LNCaP clone FGC (cell line): ENCODE measurements at places on chromosomes 12 and 14.

GRCh38 chr12:70543444-70543843 lies 93.8 kb downstream of the PTPRB start:
- DNase-seq: no peak

GRCh38 chr12:3803865-3804472 lies 51.1 kb upstream of the CRACR2A start:
- peak; percentile 53 for DNase-seq

DNA sequence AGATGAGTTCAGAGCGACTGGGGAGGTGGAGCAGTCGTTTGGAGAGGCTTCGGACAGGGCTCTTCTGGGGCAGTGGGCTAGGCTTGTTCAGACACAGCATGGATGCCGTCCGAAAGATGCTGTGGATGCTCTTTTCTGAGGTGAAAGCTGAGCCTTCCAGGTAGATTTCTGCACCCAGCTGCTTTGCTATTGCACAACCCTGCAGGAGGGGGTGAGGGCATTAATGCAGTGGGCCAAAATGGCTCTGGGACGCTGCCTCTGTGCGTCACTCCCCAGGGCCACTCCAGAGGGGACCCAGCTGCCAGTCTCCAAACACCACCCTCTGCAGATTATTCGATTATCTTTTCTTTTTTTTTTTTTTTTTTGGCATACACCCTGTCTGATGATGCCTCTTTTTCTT lies 6.1 kb upstream of the DDX23 start:
- DNase-seq: no peak

DNA sequence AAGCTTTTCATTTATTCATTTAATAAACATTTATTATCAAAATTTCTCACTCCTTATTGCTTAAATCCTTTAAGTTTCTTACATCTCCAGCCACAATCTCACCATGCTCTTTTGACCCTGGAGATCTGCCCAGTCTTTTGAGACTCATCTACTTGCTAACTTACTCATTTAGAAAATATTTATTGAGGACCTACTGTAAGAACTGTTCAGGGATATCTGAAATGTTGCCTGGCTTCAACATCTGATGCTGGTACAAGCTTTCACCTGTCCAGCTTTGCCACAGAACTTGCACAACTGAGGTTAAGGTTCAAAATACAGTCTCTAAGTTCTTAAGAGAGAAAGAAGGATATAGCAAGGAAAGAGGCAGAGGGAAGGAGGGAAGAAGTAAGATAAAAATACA lies 17.5 kb upstream of the GXYLT1 start:
- no peak for DNase-seq

DNA sequence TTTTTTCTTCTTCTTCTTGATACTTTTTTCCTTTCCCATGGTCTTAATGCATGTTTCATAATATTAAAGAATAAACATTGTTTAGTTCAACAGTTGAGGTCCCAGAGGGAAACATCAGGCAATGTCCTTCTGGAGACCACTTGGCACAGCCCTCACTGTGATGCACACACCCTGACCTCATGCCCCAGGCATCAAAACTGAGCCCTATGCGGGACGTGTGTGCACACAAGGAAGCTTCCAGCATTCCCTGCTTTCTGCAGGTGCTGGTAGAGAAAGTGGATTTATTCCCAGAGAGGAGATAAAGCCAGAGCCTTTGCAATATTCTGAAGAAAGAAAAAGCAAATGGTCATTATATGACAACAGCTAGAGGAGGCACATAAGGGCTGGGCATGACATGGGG lies 16.0 kb upstream of the CMKLR1 start:
- DNase-seq: no peak

- DNase-seq: no peak
Measured at GRCh38 chr12:121013715-121014114, 2.6 kb downstream of the C12orf43 start.

DNA sequence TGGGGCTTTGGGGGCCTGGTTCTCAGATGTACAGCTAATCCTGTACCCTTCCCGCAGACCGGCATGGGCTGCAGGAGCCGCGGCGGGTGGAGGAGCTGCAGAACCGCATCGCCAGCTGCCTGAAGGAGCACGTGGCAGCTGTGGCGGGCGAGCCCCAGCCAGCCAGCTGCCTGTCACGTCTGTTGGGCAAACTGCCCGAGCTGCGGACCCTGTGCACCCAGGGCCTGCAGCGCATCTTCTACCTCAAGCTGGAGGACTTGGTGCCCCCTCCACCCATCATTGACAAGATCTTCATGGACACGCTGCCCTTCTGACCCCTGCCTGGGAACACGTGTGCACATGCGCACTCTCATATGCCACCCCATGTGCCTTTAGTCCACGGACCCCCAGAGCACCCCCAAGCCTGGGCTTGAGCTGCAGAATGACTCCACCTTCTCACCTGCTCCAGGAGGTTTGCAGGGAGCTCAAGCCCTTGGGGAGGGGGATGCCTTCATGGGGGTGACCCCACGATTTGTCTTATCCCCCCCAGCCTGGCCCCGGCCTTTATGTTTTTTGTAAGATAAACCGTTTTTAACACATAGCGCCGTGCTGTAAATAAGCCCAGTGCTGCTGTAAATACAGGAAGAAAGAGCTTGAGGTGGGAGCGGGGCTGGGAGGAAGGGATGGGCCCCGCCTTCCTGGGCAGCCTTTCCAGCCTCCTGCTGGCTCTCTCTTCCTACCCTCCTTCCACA lies 7.6 kb downstream of the NR4A1 start:
- DNase-seq: no peak

DNA sequence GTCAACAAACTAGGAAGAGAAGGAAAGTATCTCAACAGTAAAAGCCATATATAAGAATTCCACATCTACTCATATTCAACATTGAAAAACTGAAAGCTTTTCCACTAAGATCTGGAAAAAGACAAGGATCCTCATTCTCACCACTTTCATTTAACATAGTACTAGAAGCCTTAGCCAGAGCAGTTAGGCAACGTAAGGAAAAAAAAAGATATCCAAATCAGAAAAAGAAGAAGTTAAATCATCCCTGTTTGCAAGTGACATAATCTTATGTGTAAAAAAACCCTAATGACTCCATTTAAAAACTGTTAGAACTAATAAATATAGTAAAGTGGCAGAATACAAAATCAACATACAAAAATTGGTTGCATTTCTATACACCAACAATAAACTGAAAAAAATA lies 426.2 kb downstream of the BCAT1 start:
- no peak for DNase-seq

DNA sequence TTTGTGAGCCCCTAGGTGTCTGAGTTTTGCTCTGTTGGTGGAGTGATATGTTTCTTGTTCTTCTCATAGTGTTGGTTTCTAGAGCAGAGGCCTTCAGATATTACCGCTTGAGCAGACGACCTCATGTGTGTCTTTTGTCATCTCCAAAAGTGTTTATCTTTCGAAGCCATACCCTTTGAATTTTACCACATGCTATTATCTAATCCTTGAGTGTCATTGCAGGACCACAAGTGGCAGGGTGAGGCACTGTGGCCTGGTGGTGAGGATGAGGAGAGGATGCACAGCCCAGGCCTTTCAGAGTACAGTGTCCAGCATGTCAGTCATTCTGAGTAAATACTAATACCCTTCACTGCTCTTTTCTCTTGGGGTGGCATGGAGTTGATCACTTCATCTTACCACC lies 57.2 kb upstream of the CISTR start:
- DNase-seq: no peak

GRCh38 chr12:132837693-132838409 lies 9.2 kb upstream of the GOLGA3 start:
- DNase-seq: no peak

DNA sequence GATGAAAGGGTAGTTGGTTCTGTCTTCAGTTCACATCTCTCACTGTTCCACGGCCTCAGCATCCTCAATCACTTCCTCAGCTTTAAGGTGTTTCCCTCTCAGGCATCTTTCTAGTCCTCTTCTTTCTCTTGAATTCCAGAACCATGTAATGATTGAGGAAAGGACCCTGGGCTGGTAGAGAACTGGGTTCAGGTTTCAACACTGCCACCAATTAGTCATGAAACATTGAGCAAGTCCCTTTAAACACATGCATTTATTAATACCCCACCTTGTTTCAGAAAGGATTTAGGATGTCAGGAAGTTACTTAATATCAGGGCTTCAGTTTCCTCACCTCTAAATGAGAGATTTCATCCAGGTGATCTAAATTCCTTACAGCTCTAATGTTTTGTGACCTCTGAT lies 7.2 kb downstream of the DMAC2L start:
- DNase-seq: no peak
